H54 (cell line): ENCODE measurements at places on chromosomes 3 and 15.

DNA sequence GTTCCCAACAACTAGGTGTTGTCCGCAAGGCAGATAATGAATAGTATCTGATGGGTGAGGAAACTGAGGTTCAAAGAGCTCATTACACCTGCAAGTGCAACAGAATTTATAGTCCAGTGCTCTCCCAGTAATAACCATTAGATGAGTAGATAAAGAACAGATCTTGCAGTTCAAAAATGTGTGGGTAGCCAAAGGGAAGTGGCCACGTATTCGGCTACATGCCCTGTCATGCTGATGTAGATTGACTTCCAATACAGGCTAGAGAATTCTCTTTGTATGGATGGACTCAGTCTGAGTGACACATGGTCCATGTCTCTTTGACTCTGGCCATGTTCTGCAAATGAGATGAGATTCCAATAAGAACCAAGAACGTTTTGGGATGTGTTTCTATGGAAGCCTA, 187.9 kb upstream of the LPP start:
- no peak for DNase-seq

DNA sequence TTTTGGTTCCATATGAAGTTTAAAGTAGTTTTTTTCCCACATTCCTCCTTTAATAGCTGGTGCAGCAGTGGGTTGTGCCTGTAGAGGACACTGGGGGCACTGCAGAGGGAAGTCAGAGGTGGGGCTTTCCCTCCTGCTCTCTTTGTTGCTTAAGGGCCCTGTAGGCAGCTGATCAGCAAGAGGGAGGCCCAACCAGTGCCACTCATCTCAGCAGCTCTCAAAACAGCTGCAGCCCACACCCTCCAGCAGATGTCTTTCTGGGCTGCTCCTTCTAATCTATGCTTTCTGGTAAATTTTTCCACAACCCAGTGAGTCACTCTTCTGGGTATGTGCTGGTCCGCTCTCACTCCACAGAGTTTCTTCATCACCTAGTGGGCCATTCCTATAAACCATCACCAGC, 263.8 kb downstream of the FEZF2 start:
- DNase-seq = peak; percentile 59

- DNase-seq = no peak
Measured at GRCh38 chr3:125003859-125004595, 51.8 kb downstream of the HEG1 start.

GRCh38 chr15:80140909-80141308, 11.9 kb upstream of the FAH start:
- no peak for DNase-seq

GRCh38 chr3:128967748-128968355, 26.0 kb downstream of the CFAP92 start:
- no peak for DNase-seq

GRCh38 chr3:24514119-24514518, 19.5 kb upstream of the THRB start:
- DNase-seq = no peak

GRCh38 chr3:63857311-63857710, 6.3 kb downstream of the THOC7 start:
- no peak for DNase-seq

DNA sequence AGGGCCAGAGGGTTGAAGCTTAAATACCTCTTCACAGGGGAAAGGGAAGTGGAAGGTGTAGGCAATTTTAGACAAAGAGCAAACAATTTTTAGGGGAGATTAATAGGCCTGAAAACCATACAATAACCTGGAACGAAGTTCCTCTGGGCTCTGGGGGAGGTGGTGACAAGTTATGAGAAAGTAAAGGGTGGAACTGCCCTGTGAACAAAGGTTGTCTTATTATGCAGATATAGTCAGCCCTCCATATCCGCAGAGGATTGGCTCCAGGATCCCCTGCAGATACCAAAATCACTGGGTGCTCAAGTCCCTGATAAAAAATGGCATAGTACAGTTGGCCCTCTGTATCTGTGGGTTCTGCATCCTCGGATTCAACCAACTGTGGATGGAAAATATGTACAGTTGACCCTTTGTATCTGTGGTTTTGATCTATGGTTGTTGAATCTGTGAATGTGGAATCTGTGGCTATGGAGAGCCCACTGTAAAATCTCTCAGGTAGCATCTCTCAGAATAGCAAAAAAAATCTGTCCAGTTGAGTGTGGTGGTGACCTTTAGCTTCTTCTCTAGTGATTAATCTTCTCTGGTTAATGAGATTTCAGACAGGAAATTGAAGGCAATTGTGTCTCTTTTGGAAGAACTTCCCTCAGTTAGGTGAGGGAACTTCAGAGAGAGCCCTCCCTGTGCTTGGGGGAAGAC, 40.2 kb downstream of the CLEC3B start:
- DNase-seq = no peak

GRCh38 chr3:58604031-58604430, 26.8 kb upstream of the FAM107A start:
- DNase-seq = no peak

DNA sequence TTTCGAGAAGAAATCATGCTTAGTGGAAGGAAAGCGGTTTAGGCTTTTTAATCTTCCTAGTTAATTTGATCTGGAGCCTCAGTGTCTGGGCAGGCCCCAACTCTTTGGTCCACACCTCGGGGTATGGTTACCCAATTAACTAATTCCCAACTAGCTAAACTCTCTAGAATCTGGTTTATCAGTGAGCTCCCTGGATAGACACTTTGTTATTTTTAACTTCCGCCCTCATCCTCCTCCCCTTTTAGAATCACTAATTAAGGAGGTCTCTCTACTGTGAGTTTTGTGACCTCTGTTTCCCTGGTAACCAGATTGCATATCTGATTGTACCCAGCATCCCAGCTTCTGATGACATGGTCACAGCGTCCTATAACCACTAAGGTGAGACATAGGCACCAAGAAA, 112.2 kb downstream of the RARB start:
- no peak for DNase-seq

DNA sequence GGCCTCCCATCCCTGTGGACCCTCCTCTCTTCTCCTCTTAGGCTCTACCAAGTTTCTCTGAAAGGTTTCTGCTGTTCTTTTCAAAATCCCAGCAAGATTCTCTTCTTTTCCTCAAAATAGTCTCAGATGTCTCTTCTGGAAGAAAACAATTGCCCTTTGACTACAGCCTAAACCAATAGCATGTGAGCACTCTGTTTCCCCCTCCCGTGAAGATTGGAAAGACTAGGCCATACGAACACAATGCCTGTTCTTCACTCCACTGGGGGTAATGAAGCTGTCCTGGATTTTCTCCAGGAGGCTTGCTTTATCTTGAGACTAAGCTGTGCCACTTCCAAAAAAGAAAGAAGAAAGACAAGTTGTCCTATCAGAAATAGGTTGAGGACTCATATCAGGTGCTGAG, 178.7 kb upstream of the MCTP2 start:
- no peak for DNase-seq

GRCh38 chr15:23762026-23762425, 74.9 kb upstream of the NDN start:
- no peak for DNase-seq
